ENCODE measurements at places on chromosomes 16 and 17. TPM values are rescaled to one million over a fixed set of nuclear protein-coding genes. Genes with fewer than 3 reads are reported as not detected.

DNA sequence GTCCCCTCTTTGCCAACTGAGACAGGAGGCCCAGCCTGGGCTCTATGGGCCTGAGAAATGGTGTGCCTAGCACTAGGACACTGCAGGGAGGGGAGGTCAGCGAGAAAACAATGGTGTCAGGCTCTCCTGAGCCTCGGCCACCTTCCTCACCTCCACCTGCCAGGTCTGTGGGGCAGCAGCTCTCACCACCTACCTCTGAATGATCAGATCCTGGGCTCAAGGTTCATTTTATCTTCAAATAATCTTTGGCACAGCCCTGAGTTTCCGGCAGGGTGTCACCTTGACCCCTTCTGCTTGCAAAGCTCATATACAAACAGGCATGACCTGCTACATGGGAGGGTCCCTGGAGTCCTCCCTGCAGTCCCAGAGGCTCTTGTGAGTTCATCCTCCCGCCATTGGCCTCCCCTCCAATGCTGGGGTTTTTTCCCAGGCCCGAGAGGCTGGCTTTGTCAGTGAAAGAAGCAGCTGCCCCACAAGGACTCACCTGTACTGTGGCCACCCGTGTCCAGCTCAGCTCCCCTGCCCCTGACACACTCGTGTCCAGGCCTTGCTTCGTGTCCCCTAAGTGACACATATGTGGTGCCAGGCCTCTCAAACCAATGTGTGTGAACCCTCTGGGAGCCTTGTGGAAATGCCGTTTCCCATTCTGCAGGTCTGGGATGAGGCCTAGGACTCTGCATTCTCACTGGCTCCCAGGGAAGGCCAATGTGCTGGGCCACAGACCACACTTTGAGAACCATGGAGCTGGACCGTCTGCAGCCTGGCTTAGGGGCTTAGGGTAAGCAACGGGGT is 176.8 kb upstream of the CIBAR2 start:
- no peak for DNase-seq

GRCh38 chr17:29603109-29603674 is 10.3 kb downstream of the ANKRD13B start:
- DNase-seq = no peak

GRCh38 chr17:34635876-34636275 is 56.5 kb downstream of the TMEM132E start:
- DNase-seq = no peak

GRCh38 chr17:46025510-46026165 is 26.6 kb downstream of the STH start:
- DNase-seq = no peak

DNA sequence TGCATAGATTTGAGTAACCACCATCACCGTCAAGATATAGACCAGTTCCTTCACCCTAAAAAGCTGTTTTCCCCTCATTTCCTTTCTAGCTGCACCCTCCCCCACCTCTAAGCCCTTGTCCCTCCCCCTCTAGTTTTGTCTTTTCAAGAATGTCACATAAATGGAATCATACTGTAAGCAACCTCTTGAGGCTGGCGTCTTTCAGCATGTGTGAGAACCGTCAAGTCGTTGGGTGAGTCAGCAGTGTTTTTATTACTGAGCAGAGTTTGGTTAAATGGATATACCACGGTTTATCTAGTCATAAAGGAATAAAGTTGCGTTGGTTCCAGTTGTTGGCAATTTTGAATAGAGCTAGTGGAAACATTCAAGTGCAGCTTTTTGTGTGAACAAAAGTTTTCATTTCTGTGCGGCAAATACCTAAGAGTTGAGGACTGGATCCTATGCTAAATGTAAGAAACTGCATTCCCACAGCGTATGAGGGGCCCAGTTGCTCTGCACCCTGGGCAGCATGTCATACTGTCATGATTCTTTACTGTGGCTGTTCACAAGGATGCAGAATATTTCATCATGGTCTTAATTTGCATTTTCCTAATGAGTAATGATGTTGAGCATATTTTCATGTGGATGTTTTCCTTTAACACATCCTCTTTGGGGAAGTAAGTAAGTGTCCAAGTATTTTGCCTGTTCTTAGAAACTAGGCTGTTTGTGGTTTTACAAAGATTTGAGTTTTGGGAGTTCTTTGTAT is 264.3 kb downstream of the CPPED1 start:
- DNase-seq = no peak

- DNase-seq = peak; percentile 22
Observed at GRCh38 chr16:84677849-84678248, 22.0 kb upstream of the USP10 start.

GRCh38 chr17:1241929-1242328 is 28.3 kb upstream of the BHLHA9 start:
- DNase-seq = no peak

TMEM238L gene
- not detected for total RNA-seq

MMP25 gene
- total RNA-seq = 1.5 TPM

CDK5R1 gene
- 13.2 TPM for total RNA-seq

NRN1L gene
- 8.1 TPM for total RNA-seq
